GDM1 (cell line): ENCODE measurements at places on chromosomes 7 and 10.

DNA sequence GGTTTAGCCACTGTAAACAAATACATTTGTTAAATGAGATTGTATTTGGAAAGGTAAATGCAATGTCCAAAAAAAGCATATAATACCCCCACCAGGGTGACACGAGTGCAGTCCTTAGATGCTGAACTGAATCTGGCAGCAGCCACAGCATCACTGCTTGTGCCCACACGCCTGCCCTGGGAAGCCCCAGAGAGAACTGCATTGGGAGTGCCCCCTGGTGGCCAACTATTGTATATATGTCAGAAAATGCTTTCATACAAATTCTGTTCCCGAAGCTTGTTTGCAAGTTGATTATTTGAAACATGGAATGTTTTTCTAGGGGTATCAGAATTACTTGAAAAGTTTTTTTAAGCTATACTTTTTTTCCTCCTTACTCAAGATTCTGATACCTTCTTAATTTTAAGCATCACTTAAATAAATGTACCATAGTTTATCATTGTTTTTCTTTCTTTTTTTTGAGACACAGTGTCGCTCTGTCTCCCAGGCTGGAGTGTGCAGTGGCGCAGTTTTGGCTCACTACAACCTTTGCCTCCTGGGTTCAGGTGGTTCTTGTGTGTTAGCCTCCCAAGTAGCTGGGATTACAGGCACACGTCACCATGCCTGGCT, 50.1 kb downstream of the LANCL2 start:
- peak; percentile 45 for DNase-seq

GRCh38 chr7:3960050-3960763, 659.2 kb downstream of the SDK1 start:
- no peak for DNase-seq

GRCh38 chr7:47346377-47346914, 235.5 kb downstream of the TNS3 start:
- DNase-seq: no peak

- no peak for DNase-seq
Measured at GRCh38 chr7:32347244-32347828, 142.8 kb downstream of the LSM5 start.

GRCh38 chr10:77263700-77264099, 373.9 kb downstream of the KCNMA1 start:
- DNase-seq: no peak

GRCh38 chr7:98287486-98287959, 6.0 kb downstream of the BRI3 start:
- no peak for DNase-seq

- no peak for DNase-seq
Measured at GRCh38 chr10:103638948-103639347, 145.4 kb downstream of the NEURL1 start.

- no peak for DNase-seq
Measured at GRCh38 chr7:158076215-158076614, 511.4 kb downstream of the PTPRN2 start.

DNA sequence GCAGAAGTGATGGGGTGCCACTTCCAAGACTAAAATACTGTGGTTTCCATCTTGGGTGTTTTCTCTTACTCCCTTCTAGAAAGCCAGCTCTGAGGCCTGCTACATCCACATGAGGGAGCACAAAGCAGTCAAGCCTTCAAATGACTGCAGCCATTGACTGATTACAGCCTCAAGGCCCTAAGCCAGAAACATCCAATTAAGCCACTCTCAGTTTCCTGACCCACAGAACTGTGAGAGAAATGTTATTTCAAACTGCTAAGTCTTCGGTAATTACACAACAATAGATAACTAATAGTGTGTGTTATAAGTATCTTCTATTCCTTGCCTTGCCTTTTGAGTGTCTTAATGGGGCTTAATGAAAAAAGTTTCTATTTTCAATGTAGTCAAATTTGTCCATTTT, 24.8 kb downstream of the BRAF start:
- no peak for DNase-seq

- no peak for DNase-seq
Measured at GRCh38 chr10:18293536-18294510, 153.6 kb downstream of the CACNB2 start.

- DNase-seq: no peak
Measured at GRCh38 chr7:98165827-98166667, 45.2 kb upstream of the BHLHA15 start.

DNA sequence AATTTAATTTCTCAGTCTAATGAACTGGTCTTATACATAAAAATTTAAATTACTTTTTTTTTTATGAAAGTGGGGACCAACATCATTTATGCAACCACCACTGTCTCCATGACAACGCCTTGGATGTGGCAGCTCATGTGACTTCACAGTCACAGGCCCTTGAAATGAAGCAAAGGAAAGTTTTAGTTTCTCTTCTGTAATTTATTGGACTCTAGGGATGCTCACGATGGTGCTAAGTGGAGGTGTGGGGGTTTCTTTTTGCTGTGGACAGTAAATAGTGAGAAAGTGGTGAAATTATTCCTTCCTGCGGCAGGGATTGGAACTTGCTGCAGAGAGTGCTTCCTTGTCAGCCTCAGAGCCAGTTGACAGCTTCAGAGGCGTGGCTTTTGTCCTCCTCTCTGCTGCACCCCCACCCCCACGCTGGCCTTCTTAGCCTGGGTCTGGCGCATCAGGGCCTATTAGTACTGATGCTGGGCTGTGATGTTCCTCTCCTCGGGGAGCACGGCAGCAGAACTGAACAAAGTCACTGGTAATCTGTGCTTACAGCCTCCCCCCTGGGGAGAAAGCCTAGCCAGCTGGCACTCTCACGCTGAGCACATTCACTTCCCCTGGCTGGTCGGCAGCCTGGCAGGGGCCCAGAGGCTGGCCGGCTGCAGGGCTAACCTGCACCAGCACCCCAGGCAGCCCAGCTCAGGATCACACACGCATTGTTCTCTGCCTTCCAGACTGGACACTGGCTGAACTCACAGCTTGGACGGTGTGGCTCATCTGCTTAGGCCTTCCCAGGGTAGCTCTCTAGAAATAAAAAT, 517.5 kb upstream of the GALNT17 start:
- DNase-seq: no peak

DNA sequence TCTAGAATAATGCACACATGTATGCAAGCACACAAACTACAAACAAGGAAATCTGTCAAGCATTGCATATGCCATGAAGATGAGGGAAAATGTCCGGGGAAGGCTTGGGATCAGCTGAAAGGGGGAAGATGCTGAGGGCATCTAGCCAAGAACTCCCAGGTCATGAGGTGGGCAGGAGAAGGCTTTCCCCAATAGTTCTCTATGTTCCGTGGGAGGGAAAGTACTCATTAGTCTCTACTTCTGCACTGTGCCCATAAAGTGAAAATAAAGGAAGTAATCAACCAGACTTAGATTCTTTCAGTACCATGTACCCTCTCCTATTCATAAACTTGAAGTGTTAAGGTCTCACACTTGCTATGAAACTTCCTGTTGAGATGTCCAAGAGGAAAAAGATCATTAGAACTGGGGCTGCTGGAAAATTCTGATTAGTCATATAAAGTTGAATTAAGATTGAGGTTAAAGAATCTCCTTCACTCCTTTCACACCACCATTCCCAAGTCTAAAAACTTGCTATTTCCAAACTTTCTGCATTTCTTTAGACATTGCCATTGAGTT, 17.1 kb upstream of the LIPF start:
- no peak for DNase-seq
